GM10248 (cell line): ENCODE measurements at places on chromosomes 6 and 20.

- DNase-seq, result no peak
These were observed 449.6 kb upstream of the POU3F2 start for GRCh38 chr6:98384801-98385200.

- DNase-seq, result no peak
These were observed 481.3 kb upstream of the CITED2 start for GRCh38 chr6:139855671-139856311.

GRCh38 chr6:149454346-149454848 lies 30.4 kb downstream of the ZC3H12D start:
- no peak for DNase-seq

GRCh38 chr6:156457601-156458000 lies 319.6 kb upstream of the ARID1B start:
- no peak for DNase-seq

- no peak for DNase-seq
These were observed 81.2 kb downstream of the PDE7B start for GRCh38 chr6:135932651-135933050.

DNA sequence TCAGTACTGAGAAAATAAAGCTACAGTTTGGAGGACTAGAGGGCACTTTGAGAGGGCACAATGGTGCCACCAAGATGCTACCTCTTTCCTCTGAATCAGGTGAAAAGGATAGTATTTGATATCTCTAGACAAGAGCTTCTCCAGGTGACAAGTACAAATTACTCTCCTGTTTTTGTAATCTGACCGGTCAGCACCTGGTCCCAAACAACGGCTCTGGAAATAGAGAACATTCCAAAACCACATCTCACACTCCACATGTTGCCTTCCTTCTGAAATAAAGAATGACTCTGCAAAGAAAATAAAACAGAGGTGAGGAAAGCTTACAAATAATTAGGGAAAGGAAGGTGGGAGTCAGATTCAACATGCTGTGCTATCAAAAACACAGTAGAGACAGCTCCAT lies 51.3 kb upstream of the CITED2 start:
- no peak for DNase-seq

- no peak for DNase-seq
These were observed 369.6 kb downstream of the LAMA2 start for GRCh38 chr6:129252377-129253071.

DNA sequence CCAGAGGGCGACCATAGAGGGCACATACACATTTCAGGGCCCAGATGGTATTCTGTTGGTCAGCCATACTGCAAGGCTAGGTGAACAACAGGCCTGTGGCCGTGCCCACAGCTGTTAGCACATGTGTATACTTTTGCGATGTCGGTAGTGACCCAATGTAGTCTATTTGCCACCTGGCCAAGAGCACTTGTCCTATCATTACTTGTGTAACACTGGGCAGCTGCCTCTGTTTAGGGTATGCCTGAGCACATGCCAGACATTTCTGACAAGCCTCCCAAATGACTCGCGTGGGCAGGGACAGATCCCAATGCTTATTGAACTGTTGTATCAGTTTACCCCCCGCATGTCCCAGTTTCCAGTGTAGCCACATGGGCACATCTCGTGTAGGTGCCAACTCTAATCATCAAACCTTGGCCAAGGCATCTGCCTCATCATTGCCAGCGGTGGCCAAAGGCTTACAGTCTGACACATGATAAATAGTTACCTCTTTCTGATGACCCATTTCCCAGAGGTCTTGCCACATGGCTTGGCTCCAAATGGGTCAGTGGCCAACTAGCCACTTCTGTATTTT lies 74.4 kb upstream of the FBXL4 start:
- no peak for DNase-seq

DNA sequence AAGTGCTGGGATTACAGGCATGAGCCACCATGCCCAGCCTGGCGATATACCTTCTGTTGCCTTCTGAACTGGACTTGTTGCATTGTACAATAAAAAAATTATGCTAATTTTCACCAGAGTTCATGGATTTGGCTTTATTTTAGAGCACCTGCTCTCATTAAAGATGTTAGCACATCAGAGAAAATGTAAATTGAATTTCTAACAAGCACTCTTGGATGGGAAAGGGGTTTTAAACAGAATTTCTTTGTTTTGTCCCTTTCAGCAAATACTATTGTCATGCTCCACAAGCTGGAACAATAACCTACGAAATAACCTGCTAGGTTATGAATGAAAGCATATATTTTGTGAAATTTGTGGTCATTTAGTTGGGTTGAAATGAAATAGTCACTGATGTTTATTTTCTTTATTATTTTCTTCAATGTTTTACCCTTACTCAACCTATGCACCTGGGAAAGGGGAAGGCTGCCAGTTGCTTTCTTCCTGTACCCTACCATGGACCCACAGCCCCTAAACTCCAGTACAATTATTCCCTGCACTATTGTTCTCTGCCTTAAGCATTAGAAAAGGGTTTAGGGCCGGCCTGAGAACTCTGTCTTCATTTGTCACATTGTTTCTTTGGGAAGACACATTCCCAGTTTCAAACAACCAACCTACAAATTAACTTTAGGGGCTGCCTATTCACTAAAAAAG lies 22.2 kb downstream of the ZDHHC14 start:
- DNase-seq, result no peak

DNA sequence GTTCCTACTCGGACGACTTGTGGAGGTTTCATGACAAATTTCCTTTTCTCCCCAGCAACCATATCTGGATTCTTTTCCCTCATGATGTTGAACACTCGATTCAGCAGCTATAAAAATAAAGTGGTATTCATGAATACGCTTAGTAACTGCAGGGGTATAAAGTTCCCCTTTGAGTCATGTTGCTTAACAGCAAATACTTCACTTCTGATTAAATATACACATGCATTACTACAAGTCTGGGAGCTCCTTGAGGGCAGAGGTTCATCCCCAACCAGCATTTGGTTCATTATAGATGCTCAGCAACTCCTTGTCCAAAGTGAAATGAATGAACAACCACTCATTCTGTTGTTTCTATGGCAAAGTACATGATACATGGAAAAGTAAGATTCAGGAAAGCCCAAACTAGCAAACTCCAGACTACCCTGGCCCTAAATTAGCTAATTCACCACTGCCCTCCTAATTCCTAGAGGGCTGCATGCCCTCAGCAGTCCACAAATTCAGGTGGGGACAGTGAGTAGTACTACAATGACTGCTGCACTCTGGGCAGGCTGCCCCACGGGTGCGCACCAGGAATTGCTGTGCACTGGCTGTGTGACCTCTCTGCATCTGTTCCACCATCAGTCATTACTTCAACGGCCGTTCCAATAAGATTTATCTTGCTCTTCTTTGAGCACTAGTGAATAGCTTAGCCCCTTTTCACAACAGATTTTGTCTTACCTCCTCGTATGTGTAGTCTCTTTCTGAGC lies 15.2 kb downstream of the EIF2S2 start:
- no peak for DNase-seq

- DNase-seq, result no peak
These were observed 44.7 kb upstream of the MICB start for GRCh38 chr6:31453259-31453658.

GRCh38 chr20:53322651-53323050 lies 271.0 kb downstream of the ZNF217 start:
- DNase-seq, result no peak

DNA sequence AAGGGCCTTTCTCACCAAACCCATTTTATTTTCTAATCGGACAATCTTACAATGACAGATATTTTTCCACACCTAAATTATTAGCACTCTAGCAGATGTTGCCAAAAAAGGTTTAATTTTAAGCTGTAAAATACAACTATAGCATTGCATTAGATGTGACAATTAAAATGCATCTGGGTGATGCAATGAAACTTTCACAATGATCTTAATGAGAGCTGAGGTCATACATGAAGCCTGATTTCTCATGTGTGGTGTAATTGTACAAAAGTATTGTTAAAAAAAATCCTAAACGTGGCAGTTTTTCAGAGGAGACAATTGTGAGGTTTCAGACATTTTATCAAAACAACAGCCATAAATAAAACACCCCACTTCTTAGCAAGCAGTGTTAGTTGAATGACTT lies 606.0 kb downstream of the HDGFL1 start:
- no peak for DNase-seq

DNA sequence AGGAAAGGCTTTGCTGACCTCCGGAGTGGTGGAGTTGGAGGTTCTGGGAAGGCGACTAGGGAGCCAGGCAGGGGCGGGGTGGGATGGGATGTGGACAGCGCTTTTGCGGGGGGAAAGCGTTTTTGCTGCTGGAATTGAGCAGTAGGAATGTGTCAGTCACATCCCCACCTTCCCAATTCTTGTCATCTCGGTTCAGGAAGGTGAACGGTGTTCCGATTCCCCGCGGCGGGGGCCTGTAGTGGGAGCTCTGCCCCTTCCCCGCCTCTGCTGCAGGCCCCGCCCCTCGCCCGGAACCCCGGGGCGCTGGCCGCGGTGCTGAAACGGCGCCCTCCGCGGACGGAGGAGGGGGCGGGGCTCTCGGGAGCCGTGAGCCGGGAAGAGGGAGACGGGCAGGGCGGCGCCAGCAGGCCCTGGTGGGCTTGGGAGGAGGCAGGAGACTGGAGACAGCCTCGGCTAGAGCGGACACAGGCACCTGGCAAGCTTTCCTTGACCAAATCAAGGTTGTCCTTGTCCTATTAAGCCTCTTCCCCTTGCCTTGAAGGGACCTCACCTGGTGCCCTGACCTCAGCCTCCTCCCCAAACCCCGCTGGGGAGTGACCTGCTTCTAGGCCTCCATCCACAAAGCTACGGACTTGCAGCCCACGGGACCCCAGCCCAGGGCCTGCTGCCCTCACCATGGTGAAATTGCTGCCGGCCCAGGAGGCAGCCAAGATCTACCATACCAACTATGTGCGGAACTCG lies at the start of gene LHFPL5:
Gene LHFPL5, plus strand, starts transcription at position 357 of the 741 bp plus-strand sequence. Its CDS starts 319 bp downstream, at position 676.
- peak; percentile 89 for DNase-seq

DNA sequence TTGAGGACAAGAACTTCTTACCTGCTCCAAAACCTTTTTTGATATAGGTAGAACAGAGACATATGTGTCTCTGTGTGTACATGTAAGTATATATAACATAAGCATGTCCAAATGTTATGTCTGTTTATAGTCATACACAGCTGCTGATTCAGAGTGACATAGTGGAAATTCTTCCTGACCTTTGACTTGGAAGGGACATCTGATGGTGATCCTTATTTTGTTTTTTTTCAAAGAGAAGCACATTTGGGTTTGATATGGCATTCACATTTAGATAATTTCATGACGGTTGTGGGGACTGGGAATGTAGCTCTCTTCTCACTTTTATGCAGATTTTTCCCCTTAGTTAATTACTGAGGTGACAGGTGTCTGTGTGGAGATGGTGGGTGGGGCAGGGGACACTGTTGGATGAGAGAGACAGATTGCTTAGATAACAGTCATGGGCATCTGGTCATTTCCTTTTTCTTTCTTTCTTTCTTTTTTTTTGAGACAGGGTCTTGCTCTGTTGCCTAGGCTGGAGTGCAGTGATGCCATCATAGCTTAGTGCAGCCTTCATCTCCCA lies 39.0 kb downstream of the FARS2 start:
- DNase-seq, result no peak

DNA sequence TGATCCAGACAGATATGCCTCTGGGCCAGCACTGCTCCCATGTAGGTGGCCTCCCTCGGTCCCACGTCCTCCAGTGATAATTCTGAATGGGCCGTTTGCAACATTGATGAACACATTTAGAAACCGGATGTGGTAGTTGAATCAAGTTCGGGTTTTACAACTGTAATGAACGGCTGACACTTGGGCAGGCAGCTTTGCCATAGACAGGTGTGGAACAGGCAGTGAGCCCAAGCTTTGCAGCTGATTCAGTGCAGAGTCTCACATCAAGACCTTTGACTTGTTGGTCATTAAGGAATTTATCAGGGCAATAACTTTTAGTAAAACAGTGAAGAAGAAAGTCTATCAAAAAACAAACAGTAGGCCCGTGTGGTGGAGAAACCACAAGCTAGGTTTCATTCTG lies 466.6 kb upstream of the AGPAT4 start:
- no peak for DNase-seq

GRCh38 chr6:28981431-28981832 lies 23.7 kb downstream of the ZNF311 start:
- DNase-seq, result no peak
